ENCODE measurements at places on chromosomes 12 and 14. TPM values are rescaled to one million over a fixed set of nuclear protein-coding genes. Genes with fewer than 3 reads are reported as not detected.

Gene CCDC196
- not detected for total RNA-seq

Gene PPFIA2
- 10.2 TPM for total RNA-seq

DNA sequence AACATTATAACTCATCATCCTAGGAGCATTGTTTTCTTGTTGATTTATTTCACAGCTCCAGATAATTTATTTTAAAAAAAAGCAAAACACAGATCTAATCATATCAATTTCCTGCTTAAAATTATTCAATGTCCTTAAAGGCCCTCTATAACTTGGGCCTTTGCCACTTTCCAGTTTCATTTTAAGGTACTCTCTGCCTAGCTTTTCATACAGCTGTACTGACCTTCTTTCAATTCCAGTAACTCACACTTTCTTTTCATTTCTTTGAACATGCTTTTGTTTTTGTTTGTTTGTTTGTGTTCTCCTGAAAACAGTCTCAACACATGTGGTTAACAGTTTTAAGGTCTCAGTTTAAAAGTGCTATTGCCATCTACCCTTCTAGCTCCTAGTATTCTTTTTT, 281.9 kb downstream of the ACSS3 start:
- DNase-seq = no peak

DNA sequence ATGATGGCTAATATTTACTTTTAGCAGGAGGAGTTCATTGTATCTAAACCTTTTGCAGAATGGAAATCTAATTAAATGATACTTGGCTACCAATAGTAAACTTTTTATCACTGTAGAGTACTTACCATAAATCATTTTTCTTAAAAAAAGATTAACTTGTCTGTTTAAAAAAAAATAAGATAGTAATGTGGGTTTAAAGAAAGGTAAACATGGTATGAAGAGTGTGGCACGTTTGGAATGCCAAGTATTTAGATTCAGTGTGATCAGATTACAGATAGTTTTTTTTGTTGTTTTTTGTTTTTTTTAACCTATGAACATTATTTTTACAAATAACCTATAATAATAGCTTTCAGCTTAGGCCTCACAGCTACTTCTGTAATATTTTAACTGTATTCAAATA, 25.8 kb downstream of the KTN1 start:
- DNase-seq = no peak

GRCh38 chr14:104135121-104135903, 3.1 kb upstream of the KIF26A start:
- DNase-seq = peak; percentile 94

- DNase-seq = no peak
Observed at GRCh38 chr14:95818581-95818980, 58.1 kb upstream of the TUNAR start.

GRCh38 chr12:91951571-91951970, 194.1 kb downstream of the BTG1 start:
- no peak for DNase-seq

- peak; percentile 55 for DNase-seq
Observed at GRCh38 chr14:26597589-26598080, at the start of gene NOVA1. TSS of gene NOVA1 (minus strand) at chr14:26598033. CDS start at chr14:26597436, 597 bp downstream.

DNA sequence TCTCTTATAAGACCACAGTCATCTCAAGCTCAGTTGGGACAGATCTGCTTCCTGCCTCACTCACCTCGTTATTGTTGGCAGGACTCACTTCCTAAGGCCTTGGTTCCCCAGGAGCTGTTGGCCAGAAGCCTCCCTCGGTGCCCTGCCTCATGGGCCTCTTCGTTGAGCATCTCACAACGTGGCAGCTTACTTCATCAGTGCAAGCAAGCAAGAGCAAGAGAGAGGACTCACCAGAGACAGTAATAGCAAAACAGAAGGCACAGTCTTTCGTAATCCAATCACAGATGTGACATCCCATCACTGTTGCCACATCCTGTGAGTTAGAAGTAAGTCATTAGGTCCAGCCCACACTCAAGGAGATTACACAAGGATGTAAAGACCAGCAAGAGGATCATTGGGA, 5.1 kb upstream of the NUMB start:
- DNase-seq = peak; percentile 47

GRCh38 chr12:47686645-47687240, 19.1 kb downstream of the RPAP3 start:
- DNase-seq = peak; percentile 61

DNA sequence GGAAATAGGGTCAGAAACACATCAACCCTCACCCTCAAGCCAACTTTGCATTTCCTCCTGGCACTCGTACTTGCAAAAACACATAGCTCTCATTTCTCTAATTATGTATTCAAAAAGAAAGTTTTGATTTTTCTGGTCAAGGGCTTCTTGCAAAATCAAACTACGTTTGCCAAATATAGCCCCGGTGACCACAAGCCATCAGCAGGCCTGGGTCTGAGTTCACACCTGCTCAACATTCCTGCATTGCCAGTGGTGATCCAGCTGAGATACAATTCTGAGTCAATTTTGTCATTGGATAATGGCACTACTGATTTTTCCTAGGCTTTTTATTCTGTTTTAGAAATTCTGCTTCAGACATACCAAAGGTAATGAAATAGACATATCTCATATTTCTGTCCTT, 10.7 kb upstream of the BHLHE41 start:
- no peak for DNase-seq

All from SJCRH30 (cell line).